NAMALWA (cell line): ENCODE measurements at places on chromosomes 4 and X.

- DNase-seq, result peak; percentile 37
Observed at GRCh38 chr4:71540749-71541269, 202.0 kb downstream of the SLC4A4 start.

DNA sequence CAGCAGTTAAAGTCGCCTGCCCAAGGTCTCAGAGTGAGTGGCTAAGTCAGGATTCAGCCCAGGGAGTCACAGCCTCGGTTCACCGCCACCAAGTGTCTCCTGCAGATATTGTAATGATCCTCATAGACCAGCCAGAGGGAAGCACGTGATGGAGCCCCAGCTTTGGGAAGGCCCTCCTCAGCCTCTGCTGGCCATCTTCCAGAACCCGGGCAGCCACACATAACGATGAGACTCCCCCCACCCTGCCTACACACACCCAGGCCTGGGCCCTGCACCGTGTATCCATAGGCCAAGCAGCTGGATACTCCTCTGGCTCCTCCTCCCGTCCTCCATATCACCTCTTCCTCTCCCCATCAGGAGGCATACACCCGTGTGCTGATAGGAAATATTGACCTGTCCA, 19.6 kb upstream of the SASH3 start:
- DNase-seq, result no peak

DNA sequence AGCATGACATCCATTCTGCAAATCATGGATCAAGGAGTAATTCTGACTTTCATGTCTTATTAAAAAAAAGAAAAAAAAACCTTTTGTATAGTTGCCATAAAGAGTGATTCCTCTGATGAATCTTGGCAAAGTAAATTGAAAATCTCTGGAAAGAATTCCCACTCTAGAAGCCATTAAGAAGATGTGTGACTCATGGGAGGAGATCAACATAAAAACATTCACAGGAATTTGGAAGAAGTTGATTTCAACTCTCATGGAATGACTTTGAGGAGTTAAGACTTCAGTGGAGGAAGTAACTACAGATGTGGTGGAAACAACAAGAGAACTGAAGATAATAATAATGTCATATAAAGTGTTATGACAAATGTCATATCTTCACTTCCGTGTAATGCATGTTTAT, 204.2 kb downstream of the PABPC4L start:
- no peak for DNase-seq

- DNase-seq, result peak; percentile 72
Observed at GRCh38 chrX:115939070-115939469, 231.5 kb upstream of the AGTR2 start.

DNA sequence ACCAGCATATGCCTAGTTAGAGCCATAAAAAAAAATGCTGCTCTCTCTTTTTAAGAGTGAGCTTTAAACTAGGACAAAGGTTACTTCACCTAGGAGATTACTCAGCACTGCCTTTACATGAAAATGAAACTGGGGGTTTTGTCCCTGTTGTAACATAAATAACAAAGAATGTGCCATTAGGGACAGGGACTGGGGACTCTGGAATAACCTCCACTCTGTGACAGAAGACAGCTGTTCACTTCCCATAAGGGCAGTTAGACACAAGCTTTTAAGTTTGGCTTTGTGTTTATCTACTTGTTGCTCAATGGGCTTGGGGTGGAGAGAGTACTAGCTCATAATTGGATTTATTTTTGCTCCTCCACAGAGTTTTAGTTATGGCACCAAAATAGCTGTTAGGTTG, 11.9 kb downstream of the ENPEP start:
- DNase-seq, result no peak

GRCh38 chrX:15209096-15209495, 60.8 kb downstream of the ASB9 start:
- DNase-seq, result no peak

- DNase-seq, result peak; percentile 1
Observed at GRCh38 chrX:8179656-8180055, 8.6 kb upstream of the VCX2 start.

- DNase-seq, result no peak
Observed at GRCh38 chr4:136392576-136392975, 1139.7 kb downstream of the PCDH18 start.

DNA sequence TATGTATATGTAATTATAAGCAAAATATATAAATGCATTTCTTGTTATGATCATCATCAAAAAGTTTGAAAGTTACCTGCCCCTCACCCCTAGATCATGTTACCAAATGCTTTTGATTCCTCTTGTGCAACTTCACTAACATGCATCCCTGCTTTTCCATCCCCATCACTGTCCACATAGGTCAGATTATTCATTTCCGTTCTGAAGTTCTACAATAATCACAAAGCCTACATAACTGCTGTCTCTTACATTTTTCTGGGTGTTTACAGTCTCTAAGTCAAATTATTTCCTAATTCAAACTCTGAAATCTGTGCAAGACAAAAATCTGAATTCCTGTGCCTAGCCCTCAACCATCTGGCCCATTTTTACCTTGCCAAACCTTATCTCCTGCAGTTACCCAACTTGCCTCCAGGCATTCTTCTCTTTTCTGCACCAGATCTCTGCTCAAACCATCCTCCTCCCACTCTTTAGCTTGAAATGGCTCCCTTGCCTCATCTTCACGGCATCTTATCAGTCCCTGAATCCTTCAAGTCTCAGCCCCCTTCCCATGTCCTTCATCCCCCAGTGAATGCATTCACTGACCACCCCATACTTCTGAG, 42.4 kb upstream of the SLC39A8 start:
- peak; percentile 2 for DNase-seq

GRCh38 chr4:138835832-138836533, 179.6 kb upstream of the NOCT start:
- DNase-seq, result peak; percentile 9

DNA sequence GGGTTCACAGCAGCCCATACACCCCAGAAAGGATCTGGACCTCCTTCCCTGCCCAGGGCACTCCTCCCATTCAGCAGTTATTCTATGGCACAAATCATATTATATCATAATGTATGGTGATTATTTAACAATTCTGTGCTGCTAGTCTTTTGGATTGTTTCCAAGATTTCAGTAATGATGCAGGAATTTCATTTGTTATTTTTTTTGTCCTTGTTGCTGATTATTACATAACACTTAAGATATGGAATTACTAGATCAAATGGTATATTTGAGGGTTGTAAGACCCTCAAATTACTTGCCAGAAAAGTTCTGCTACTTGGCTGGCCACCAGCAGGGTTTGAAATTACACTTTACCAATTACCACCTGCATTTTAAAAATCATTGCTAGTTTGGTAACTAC, 36.4 kb downstream of the QDPR start:
- no peak for DNase-seq

DNA sequence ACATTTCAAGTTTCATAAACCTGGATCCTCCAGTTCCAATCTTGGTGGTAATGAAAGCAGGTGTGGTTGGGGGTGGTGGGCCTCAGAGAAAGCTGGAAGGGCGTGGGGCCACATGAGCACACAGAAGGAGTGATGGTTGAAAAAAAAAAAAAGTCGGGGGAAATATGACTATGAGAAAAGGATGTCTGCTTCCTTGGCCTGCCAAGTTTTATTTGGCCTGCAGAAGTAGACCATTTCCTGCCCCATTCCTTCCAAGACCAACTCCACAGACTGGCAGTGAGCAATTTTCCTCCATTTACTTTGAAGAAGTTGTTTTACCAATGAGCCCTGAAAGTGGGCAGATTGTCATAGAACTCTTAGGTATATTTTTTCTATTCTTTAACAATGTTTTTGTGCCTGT, 43.3 kb downstream of the LNX1 start:
- DNase-seq, result no peak

DNA sequence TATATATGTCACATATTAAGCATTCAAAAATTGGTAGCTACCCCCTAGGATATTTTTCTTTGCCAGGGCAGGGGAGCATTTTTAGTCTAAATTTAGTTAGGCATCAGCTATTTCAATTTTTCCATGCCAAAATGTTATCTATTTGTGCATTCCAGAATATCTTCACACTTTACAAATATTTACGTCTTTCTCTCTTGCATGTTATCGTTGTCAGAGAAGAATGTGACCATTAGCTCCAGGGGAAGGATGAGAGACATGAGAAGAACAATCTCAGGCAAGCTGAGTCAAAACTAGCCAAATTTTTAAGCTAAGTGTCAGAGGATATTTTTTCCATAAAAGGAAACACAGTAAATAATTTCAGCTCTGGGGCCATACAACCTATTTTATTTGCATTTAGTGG, 885.0 kb upstream of the EPHA5 start:
- DNase-seq, result no peak

DNA sequence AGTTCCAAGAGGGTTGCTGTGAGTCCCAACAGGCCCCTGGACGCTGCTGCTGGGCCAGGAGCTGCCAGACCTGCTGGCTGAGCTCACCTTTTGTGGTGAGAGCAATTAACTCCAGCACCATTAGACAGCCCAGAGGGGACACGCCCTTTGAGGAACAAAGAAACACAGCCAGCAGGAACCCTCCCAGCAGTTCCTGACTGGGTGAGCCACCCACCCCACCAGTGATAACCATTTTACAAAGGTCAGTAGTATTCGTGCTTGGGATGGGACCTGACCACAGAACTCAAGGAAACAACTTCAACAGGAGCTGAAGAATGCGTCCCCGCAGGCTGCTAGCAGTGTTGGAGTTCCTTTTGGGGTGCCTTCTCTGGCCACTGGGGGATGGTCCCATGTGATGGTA, 38.8 kb upstream of the AFAP1 start:
- DNase-seq, result no peak

DNA sequence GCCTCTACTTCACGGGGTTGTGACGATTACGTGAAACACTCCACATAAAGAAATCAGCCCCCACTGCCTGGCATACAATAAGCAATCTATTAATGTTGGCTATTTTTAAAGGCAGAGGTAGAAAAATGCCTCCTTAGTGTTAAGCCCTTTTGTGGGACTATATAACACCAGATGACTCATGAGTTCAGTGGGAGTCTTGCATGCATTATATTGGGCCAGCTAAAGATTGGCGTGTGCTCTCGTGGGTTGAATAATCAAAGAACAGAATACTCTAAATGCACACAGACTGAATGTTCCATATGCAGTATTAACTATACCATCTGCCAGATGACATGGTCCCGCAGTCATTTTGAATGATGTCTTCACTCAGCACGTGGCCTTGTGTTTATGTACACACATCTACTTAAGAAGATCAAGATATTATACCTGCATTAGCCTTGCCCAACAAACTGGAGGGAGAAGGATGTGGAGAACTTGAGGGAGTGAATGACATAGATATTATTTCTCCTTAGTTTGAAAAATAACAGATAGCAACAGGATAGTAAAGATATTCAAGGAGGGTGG, 85.0 kb upstream of the MYOZ2 start:
- no peak for DNase-seq

DNA sequence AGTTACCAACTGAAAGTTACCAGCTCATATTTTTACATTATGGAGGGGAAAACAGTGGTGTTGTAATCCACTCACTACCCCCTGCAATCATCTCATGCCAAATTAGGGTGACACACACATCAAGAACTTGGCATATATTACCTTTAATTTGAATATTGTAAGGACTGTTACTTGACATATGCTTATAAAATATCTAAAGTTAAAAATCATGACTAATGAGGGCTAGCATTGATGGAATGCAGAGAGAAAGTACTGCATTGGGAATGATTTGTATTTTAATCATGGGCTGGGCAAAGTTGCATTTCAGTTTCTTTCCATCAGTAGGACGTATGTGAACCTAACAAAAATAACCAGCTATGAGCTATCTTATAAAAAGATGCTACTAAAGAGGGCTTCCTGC, 517.5 kb upstream of the GRIA3 start:
- DNase-seq, result no peak

DNA sequence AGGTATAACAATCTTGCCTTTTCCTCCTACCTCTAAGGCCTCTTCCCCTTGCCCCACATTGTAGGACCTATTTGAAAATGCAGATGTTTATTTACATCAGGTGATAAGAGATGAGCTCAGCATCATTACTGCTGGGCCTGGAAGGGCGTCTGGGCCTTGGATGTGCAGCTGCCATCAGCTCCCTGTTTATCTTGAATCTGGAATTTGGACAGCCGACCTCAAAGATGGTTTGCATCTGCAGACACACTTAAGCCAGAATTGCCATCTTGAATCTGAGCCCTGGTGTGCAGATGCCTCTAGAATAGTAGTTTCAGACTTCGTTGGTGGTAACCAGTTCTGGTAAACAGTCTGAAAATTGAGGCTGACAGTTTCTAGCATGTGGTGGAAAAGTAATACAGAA, 59.0 kb downstream of the FAM193A start:
- no peak for DNase-seq

DNA sequence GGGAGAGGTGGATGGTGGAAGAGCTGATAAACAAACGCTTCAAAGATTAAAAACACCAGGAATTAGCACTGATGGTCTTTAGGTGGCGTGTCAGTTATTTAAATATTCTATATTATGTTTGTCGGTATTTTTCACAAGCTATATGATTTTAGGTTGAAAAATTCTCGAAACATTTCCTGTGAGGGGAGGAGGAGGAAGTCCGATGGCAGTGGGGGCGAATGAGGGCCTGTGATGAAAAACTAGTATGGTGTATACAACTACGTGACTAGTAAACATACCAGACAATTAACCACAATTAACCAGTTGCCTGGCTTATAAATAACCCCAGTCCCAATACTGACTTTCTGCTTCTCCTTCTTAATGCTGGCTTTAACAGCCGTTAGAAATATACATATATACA, 595 bp upstream of the NAP1L2 start:
- no peak for DNase-seq

DNA sequence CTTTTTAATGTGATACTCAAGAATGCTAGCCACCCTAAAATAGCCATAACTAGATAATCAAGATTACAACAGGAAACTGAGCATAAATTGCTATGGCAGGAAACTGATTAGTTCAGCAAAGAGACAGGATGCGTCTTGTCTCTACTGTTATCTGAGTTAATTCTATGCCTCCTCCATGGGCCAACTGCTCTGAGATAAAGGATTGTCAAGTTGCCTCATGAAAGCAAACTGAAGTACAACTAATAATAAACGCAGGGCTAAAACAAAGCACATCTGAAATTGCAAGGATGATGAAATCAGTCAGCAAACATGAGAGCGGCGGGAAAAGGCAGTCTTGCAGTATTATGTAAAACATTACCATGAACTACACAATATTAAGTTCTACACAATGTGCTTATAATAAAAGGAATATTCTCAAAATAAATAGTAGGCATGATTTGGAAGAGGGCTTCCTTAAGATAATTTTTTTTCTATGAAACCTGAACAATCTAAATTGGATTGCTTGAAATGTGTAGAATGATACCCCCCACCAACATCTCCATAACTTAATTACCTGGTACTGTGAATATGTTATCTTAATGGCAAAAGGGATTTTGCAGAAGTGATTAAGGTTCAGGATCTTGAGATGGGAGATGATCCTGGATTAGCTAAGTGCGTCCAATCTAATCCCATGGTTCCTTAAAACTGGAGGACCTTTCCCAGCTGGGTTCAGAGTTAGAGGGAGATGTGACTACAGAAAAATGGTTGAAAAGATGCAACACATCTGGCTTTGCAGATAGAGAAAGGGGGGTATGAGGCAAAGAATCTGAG, 65.9 kb downstream of the ANTXR2 start:
- no peak for DNase-seq

DNA sequence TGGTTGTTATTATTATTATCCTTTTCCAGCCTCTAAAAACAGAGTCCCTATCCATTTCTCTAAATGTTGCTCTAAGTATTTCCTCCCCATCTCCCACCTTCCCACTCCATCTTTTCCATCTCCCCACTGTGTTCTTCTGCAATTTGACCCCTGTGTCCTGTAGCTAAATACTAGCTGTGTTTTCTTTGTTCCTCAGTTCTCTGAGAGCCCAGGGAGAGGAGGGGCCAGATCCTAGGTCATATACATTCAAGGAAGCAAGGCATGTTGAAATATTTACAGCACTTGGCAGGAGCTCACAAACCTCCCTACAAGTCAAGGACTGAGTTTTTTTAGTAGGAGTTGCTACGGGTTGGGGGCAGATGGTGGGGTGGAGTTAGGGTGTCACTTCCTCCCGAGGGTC, 10.5 kb downstream of the SLC16A2 start:
- DNase-seq, result no peak
